ENCODE measurements at places on chromosomes 12 and 14.

DNA sequence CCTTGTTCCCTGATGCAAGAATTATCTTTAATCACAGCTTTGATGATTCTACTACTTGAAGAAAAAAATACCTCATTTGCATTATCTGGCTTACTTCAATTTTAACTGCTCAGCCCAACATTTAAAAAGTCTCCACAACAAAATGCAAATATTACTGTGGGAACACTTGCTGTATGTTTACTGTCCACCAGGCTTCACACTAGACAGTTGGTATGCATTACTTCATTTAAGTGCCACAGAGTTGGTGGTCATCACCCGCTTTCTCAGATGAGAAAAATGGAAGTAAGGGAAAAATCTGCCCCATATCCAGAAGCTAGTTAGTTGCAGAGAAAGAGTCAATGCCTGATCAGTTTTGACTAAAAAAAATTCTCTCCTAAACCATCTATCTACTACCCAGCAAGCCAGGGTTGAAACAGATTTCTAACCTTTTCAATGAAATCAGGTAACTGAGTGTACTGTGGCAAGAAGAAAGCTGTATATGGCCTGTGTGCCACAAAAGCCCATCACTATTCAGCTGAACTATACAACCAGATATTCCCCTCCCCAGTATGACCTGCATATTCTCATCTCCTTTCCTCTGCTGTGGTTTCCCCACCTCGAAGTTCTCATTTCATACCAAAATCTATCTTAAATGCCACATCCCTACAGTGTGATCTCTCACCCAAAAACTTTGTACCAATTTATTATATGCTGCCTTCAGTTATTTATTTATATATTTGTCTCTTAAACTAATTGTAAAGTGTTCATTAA, 90.3 kb downstream of the ATP2B1 start:
- DNase-seq: no peak

DNA sequence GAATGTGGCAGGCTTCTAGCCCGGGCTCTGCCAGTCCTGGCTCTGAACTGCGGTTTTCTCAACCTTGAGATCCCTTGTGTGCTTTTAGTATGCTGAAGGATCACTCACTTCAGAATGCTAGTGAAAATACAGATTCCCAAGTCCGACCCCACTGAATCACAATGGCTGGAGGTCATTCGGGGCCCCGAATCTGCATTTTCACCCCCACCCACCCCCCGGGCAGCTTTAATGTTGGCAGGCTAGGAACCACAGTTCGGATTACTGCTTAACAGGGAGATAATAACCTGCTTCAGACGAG, 573 bp upstream of the SUSD6 start:
- no peak for DNase-seq

GRCh38 chr12:89700191-89700810, 8.3 kb downstream of the ATP2B1 start:
- no peak for DNase-seq

- no peak for DNase-seq
These were observed 13.7 kb downstream of the PLEKHG6 start for GRCh38 chr12:6323995-6324711.

DNA sequence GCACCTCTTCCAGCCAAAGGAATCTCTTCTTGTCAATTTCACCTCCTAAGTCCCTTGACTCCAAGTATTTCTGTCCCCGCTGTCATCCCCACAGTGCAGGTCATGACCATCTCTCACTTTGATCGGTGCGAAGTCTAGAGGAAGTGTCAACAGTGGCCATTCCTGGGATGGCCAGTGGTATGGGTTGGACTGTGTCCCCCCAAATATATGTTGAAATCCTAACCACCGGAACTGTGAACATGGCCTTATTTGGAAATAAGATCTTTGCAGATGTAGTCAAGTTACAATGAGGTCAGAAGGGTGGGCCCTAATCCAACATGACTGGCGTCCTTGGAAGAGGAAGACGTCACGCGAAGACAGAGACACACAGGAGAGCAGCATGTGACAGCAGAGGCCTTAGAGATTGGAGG, 155.9 kb upstream of the PRMT8 start:
- no peak for DNase-seq

DNA sequence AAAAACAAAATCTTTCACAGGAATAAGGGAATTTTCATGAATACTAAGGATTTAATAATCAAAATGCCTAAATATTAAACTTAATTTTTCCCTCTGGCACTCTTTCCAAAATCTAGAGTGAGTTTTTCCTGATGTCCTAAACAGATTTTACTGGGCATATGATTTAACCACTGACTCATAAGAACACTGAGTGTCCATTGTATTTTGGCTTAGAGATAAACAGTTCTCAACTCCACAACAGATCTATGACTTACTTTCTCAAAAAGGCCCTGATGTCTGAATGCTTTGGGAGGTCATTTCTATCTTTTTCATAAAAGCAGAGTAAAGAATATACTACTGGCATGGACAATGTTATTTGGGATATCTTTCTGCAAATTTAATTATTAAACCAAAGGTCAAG, 15.0 kb downstream of the TMBIM4 start:
- DNase-seq: no peak

- no peak for DNase-seq
These were observed 2.5 kb upstream of the ESRRB start for GRCh38 chr14:76373456-76373855.

DNA sequence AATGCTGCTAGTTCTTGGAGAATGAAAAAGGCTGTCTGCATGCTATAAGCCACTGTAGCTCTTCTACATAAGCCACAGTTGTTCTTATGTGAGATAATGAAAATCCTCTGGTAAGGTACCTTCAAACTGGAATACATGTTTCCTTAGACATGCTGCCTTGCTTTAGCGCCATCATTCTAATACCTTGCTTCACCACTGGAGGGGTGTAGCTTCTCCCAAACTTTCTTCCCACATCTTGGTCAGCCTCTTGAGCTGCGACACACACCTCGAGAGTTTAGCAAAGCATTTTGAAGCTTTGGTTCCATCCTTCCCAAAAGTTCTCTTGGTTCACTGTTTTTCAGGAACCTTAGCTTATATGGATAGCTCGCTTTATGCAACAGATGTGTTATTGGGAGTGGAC, 69.5 kb downstream of the NKX2-1 start:
- no peak for DNase-seq

GRCh38 chr12:116495260-116495659, 63.9 kb upstream of the MAP1LC3B2 start:
- no peak for DNase-seq

GRCh38 chr12:76719171-76720041, 44.5 kb upstream of the ZDHHC17 start:
- DNase-seq: no peak

GRCh38 chr12:47231456-47231855, 151.7 kb upstream of the AMIGO2 start:
- no peak for DNase-seq

DNA sequence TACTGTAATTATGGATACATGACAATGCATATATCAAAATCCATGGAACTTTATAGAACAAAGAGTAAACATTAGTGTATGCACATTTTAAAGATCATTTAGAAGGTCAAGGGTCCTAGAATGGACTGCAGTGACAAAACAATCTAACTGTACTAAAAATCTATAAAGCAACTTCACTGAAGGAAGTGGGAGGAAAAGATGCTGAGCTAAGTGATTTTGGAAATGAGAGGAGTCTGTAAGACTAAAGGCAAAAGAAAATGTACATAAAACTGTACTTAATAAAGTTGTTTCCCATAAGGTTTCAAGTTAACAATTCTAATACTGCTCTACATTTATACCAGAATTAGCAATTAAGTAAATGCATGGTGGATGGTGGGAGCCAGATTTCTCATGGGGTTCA, 46.9 kb upstream of the HIF1A start:
- DNase-seq: no peak

- DNase-seq: no peak
These were observed 41.6 kb downstream of the JAG2 start for GRCh38 chr14:105126981-105127329.

GRCh38 chr14:21498540-21499526, 12.3 kb downstream of the METTL3 start:
- no peak for DNase-seq

- no peak for DNase-seq
These were observed 28.2 kb downstream of the GTF2A1 start for GRCh38 chr14:81192594-81192993.

All from activated T-cell treated with anti-CD3 and anti-CD28 coated beads, Interleukin-2, amount 50 U/mL, for 48 hours (primary cell).